ENCODE measurements at places on chromosomes 2 and 18. TPM values are rescaled to one million over a fixed set of nuclear protein-coding genes. Genes with fewer than 3 reads are reported as not detected.

PREB gene
- 27.1 TPM for total RNA-seq

THOC1 gene
- total RNA-seq, result 90.4 TPM

- no peak for DNase-seq
- no peaks in the 10 kb centered on the region for H3K4me1 ChIP-seq
- H3K27me3 ChIP-seq, result no peaks in the 10 kb centered on the region
- H3K4me3 ChIP-seq, result no peak overlapping the region
Measured at GRCh38 chr18:64777556-64777955, 628.7 kb upstream of the LINC00305 start.

DNA sequence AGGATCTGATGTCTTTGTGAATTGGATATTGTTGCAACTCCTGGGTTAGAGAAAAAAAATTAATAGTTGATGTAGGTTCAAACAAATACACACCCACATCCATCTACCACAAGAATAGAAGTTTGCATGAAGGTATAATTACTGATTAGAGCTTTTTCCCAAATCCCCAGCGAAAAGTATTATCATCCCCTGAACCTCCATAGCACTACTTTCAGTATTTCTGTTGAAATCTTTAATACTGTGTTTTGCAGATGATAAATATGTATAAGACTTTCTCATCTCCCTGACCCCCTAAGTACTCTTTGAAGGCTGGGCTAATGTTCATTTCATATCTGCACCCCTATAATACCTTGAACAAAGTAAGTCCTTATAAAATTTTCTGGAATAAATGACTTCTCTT lies 6.4 kb downstream of the FN1 start:
- peaks cover 72% of the 10 kb centered on the region for H3K27me3 ChIP-seq
- H3K4me3 ChIP-seq, result no peak overlapping the region
- no peaks in the 10 kb centered on the region for H3K4me1 ChIP-seq

DNA sequence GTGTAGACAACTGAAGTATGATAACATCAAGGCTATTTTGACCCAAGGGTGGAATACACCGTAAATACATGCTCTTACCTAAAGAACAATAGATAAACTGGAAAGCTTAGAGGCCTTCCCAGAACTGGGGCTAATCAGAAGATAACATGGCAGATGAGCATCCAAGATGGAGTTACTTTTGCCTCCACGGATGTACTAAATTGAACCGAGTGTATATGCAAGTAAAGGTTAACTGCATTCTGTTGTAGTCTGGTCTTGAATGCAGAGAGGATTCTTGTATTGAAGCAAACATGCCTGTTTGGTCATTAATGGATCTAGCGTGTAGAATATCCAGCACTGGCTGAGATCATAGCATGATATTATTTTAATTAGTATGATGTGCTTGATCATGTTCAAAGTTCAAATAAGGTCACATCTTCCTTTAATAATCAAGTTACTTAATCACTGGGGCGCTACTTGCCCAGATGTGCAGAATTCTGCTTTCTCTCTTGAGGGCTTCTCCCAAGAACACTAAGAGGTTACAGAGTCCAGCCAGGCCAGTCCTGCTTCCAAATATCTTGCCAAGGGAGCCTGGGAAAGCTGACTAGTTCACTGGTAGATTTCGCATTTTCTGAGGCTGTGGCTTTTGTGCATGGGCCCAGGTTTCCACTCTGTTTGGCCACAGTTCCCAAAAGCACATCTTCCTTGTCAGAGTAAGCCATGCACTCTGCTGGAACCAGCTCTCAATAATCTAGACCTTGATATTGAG lies 37.5 kb upstream of the ACSL3 start:
- no peaks in the 10 kb centered on the region for H3K4me1 ChIP-seq
- H3K27me3 ChIP-seq, result peaks cover 18% of the 10 kb centered on the region
- peaks cover 3% of the 10 kb centered on the region for H3K36me3 ChIP-seq
- no peak for DNase-seq
- H3K4me3 ChIP-seq, result no peak overlapping the region

DNA sequence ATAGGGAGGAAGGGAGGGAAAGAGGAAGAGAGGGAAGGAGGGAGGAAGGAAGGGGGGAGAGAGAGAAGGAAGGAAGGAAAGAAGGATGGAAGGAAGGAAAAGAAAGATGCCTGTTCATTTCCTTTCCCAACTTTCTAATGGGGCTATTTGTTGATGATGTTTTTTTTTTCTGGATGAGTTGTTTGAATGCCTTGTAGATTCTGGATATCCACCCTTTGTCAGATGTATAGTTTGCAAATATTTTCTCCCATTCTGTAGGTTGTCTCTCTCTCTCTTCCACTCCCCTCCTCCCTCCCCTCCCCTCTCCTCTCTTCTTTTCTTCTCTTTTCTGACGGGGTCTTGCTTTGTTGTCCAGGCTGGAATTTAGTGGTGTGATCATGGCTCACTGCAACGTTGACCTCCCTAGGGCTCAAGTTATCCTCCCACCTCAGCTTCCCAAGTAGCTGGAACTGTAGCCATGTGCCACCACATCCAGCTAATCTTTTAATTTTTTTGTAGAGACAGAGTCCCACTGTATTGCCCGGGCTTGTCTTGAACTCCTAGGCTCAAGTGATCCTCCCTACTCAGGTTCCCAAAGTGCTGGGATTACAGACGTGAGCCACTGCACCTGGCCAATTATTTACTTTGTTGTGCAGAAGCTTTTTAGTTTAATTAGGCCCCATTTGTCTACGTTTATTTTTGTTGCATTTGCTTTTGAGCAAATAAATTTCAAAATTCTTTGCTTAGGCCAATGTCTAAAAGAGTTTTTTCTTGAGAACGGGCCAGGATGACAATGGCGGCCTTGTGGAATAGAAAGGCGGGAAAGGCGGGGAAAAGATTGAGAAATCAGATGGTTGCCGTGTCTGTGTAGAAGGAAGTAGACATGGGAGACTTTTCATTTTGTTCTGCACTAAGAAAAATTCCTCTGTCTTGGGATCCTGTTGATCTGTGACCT lies 57.3 kb upstream of the FAM117B start:
- no peaks in the 10 kb centered on the region for H3K36me3 ChIP-seq
- no peaks in the 10 kb centered on the region for H3K27me3 ChIP-seq
- DNase-seq, result no peak
- no peak overlapping the region for H3K4me3 ChIP-seq
- no peaks in the 10 kb centered on the region for H3K4me1 ChIP-seq

GRCh38 chr2:28201671-28202180 lies 190.9 kb upstream of the FOSL2 start:
- H3K27ac ChIP-seq, result no peak overlapping the region
- peaks cover 6% of the 10 kb centered on the region for H3K36me3 ChIP-seq
- no peaks in the 10 kb centered on the region for H3K27me3 ChIP-seq

DNA sequence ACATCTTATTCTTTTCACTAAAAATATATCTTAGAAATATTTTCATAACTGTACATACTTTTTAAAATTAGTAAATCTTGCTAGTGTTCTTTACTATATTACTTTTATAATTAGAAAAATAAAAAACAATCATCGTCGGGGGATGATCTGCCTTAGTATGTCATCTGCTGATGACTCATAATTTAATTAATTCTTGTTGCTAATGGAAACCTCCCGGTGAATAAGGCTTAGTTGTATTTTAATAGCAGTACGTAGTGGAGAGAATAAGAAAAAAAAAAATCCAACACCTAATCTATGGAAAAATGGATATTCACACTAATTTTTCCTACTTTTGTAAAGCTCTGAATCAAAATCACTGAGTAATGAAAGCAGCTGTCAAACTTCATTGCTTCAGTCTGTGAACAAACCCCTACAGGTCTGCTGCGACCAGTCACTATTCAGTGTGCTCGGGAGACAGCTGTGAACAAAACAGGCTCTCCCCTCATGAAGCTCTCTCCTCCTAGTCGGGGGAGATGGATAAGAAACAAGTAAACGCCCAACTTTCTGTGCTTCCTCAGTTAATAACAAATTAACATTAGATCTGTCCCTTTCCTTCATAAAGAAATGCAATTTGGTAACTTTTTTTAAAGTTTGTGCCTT lies 97.4 kb upstream of the UPP2 start:
- no peak for DNase-seq
- H3K27ac ChIP-seq, result no peak overlapping the region
- peaks cover 8% of the 10 kb centered on the region for H3K36me3 ChIP-seq
- H3K27me3 ChIP-seq, result peaks cover 24% of the 10 kb centered on the region

DNA sequence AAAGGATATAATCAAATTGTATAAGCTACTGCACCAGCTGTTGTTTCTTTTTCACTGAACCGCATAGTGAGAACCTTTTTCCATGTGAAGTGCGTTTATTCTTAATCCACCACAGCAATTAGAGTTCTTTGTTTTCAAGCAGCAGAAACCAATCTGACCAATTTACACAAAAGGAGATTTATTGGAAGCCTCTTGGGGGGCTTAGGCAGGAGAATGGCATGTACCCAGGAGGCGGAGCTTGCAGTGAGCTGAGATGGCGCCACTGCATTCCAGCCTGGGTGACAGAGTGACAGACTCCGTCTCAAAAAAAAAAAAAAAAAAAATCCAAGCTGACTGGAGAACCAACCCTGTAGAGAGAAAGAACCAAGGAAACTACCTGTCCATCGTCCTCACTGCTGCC lies 10.0 kb downstream of the ADNP2 start:
- no peak overlapping the region for H3K27ac ChIP-seq
- H3K4me1 ChIP-seq, result peaks cover 41% of the 10 kb centered on the region
- H3K36me3 ChIP-seq, result peaks cover 7% of the 10 kb centered on the region
- H3K27me3 ChIP-seq, result no peaks in the 10 kb centered on the region
- DNase-seq, result no peak
- no peak overlapping the region for H3K4me3 ChIP-seq
